Naive thymus-derived CD4-positive, alpha-beta T cell (primary cell): ENCODE measurements at places on chromosomes 5 and 9.

- no peaks in the 10 kb centered on the region for H3K4me1 ChIP-seq
- H3K27ac ChIP-seq = no peak overlapping the region
- no peak overlapping the region for H3K4me3 ChIP-seq
- no peaks in the 10 kb centered on the region for H3K27me3 ChIP-seq
- no peak for DNase-seq
Measured at GRCh38 chr5:83577036-83577636, 105.6 kb downstream of the VCAN start.

- H3K36me3 ChIP-seq = no peaks in the 10 kb centered on the region
- no peaks in the 10 kb centered on the region for H3K27me3 ChIP-seq
- no peaks in the 10 kb centered on the region for H3K4me1 ChIP-seq
- DNase-seq = no peak
Measured at GRCh38 chr5:169354263-169354662, 53.3 kb upstream of the SLIT3 start.

- DNase-seq = peak; percentile 34
- H3K36me3 ChIP-seq = no peaks in the 10 kb centered on the region
- peak overlapping the region; percentile 89 for H3K27ac ChIP-seq
- no peaks in the 10 kb centered on the region for H3K27me3 ChIP-seq
- H3K4me3 ChIP-seq = peak overlapping the region; percentile 84
- H3K4me1 ChIP-seq = peaks cover 12% of the 10 kb centered on the region
Measured at GRCh38 chr9:20624201-20625002, 2.1 kb upstream of the MLLT3 start.

DNA sequence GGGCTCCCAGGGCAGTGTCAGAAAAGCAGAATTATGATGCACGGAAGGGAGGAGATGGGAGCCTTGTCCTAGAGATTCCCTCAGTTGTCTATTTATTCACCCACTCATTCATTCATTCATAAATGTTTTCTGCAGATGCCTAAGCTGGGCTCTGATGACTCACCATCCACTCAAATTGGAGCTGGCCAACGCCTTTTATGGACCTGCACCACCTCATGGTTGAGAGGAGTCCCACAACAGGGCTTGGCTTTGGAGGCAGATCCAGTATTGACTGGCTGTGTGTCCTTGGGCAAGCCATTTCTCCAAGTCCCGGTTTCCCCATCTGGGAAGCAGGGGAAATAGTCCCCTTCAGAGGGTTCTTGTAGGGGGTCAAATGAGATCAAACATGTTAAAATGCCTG, 227.8 kb downstream of the MELK start:
- no peaks in the 10 kb centered on the region for H3K4me1 ChIP-seq
